ENCODE measurements at places on chromosomes 6 and 20.

DNA sequence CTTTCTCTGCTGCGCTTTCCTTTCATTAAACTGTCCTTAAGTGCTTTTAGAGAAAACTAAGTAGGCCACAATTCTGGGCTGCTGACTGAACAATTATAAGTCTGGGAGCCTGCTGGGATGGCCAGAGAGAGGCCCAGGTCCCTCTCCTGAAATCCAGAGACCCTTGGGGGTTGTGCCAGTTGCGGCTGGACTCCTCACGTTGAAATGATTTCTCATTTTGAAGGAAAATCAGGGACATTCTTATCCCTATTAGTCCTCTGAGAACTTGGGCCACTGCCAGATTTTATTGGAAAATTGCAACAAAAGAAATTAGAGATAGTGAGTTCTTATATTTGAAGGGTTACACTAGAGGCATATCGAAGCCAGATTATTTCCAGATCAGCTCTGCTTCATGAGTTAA, 145.1 kb downstream of the CLIC5 start:
- DNase-seq: no peak

DNA sequence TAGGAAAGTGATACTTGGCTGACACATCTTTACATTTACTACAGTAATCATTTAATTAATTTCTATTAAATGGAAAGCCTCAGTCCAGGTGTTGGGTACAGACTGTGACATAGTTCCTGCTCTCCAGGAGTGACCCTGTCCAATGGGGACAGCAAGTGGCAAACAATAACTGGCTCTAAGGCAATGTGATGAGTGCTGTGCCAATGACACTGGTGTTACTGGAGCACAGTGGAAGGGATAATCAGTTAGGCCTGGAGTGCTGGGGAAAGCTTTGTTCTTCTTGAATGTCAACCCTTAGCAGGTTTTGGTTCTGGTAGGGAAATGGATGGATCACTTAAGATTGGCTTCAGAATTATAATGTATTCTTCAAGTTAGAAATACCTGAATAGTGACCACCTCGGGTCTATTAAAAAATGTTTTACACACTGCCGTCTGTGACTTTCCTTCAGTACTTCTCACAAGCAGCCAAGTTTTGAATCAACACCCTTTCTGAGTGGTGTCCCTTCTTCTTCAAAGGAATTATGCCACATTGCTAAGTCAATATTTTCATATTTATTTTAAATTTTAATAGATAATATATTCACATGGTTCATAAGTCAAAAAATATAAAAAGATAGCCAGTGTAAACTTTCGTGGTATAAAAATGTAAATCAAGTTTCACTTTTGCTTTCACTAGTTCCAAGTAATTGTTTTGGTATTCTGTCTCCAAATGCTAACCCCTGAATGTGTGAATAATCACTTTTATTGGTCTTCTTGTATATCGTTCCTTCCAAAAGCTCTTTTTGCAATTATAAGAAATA, 9.6 kb downstream of the CMTR1 start:
- DNase-seq: no peak

GRCh38 chr20:63178446-63178820, 37.5 kb downstream of the YTHDF1 start:
- DNase-seq: no peak

- no peak for DNase-seq
Observed at GRCh38 chr6:52546678-52547077, 30.2 kb downstream of the TRAM2 start.

- no peak for DNase-seq
Observed at GRCh38 chr6:139530561-139530960, 156.1 kb upstream of the CITED2 start.

GRCh38 chr6:21870076-21870730, 276.7 kb downstream of the SOX4 start:
- no peak for DNase-seq

GRCh38 chr6:12813321-12813720, 96.8 kb downstream of the PHACTR1 start:
- DNase-seq: no peak

DNA sequence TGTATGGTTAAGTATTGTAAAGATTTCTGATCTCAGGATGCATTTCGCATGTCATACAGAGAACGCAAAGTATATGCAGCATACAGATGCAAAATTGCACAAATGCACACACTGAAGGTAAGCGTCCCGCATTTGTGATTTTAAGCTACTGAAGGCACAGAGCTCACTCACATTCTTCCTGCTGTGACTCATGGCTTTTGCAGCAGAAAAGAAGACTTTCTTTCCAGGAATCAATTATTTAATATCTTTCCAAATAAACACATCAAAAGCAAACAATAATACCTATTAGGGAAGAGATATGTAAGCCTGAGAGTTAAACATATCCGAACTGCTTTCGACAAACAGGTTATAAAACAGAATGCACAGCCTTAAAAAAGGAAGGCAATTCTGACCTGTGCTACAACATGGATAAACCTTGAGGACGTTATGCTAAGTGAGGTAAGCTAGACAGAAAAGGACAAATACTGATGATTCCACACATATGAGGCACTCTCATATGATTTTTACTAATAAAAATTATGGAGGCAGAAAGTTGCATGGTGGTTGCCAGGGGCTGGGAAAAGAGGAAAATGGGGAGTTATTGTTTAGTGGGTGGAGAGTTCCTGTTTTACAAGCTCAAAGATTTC, 109.0 kb downstream of the TFAP2A start:
- DNase-seq: no peak

DNA sequence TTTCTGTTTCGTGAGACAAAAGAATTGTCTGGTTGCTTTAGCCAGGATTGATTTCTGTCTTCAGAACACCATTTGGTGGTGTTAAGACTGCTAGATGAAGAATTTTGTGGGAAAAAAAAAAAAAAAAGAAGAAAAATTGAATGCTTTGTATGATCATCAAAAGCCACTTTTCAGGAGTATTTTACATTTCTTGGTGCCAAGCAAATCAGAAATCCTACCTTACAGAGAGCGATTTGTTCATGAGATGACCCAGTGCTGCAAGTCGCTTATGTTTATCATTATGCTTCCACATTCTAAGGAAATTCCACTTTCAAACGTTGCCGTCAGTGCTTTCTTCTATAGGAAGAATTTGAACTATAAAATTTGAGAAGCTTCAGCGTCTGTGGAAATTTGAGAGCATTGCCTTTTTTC, 228.7 kb downstream of the BCKDHB start:
- no peak for DNase-seq

- DNase-seq: no peak
Observed at GRCh38 chr6:144338474-144338873, 53.3 kb downstream of the UTRN start.

DNA sequence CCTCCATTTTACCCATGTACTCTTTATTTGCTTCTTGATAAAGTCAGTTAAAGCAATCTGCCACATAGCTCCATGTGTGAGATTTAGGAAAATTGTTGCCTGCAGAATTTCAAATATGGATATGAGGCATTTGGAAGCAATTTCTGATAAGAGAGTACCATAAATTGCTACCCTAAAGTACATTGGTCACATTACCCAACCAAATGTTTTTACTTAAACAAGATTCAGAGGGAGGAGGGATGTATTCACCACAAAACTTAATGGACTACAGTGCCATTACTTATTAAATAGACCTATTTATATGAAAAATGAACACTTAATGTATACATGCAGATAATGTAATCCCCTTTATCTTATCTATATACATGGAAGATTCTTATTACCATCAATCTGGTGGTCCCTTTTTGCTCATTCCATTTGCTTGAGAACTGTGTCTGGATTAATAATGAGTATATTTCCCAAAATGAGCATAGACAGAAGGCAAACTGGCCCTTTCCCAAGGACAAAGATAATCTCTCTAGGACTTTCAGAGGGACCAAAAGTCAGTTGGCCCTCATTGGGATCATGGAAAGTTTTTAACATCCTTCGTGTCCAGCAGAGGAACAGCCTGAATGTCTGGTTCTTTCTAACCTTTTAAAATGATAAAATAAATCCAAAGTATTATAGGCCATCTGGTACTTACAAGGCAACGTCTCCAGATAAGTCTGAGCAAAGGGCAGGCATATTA, 526.4 kb downstream of the CBLN4 start:
- no peak for DNase-seq

- no peak for DNase-seq
Observed at GRCh38 chr20:22490287-22491193, 93.8 kb downstream of the FOXA2 start.

GRCh38 chr20:5508044-5508443, 191.3 kb upstream of the PROKR2 start:
- no peak for DNase-seq

GRCh38 chr6:68726992-68727391, 91.9 kb downstream of the ADGRB3 start:
- DNase-seq: no peak

DNA sequence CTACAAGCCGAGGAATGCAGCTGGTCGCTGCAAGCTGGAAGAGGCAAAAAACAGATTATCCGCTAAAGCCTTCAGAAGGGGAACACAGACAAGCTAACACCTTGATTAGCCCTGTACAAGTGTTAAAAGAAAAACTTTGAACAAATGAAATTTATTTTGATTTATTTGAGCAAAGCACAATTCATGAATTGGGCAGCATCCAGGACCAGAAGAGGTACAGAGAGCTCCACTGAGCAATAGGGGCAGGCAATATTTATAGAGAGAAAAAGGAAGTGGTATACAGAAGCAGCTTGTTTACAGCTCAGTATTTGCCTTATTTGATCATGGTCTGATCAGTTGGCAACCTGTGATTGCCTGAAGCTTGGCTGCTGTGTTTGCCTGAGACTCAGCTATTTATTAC, 17.6 kb downstream of the HLA-DOB start:
- DNase-seq: no peak

DNA sequence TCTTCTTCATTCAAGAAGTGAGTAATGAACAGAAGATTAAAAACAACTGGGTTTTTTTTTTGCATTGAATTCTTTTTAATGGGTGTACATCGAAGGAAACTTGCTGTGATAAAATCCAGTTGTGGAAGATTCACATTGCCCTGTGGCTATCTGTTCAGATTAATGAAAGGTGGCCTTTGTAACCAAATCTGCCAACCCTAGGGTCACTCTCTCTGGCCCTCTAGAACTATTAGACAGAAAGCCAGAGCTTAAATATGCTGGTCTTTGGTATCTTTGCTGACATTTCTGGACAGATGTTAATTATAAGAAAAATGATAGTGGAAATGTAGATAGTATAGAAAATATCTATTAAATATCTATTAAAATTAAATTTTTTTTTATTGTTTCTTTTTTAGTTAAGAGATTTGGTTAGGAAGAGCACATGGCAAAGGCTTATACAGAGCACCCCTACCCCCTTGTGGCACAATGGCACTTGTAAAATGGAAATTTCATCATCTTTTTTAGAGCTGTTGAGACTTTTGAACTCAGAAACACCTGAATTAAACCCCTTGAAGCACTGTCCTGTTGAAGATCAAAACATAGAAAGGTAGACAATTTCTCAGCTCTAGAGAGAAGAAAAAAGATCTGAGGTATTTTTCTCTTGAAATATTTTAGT, 572.5 kb downstream of the PKHD1 start:
- no peak for DNase-seq

GRCh38 chr6:24444588-24444987, 41.9 kb downstream of the MRS2 start:
- no peak for DNase-seq

DNA sequence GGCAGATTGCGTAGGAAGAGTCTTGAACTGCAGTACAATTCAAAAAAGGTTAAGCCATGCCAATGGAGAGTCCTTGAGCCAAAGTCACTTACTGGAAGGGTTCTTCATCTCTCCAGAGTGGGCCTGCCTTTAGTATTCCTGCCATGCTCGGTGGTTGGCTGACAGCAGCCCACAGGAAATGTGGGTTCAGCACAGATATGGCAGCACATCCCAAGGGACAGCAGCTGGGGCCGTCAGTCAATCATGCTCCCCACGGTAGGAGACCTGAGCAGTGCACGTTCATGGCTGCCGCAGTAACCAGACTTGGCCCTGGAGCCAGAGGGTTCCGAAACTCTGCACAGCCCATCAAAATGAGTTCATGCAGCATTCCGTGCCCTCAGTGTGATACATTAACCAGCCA, 63.6 kb upstream of the SIRPA start:
- DNase-seq: no peak

DNA sequence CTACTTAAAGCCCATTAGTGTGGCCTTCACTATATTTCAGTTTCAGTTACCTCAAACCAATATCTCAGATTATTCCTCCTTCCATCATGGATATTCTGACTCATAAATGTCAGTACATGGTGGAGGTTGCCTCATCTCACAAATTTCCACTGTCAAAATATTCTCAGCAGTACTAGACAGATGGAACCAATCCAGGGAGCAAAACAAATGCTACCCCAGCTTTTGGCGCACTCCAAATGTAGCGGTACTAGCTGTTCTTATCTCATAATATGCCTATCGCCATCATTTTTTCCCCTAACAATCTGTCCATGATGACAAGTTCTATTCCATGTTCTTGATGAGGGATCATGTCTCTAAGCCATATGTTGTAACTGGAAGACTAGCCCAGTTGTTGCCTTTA, 1026.1 kb downstream of the KIF16B start:
- no peak for DNase-seq

GRCh38 chr6:39200498-39201020, 28.7 kb downstream of the KCNK5 start:
- no peak for DNase-seq

DNA sequence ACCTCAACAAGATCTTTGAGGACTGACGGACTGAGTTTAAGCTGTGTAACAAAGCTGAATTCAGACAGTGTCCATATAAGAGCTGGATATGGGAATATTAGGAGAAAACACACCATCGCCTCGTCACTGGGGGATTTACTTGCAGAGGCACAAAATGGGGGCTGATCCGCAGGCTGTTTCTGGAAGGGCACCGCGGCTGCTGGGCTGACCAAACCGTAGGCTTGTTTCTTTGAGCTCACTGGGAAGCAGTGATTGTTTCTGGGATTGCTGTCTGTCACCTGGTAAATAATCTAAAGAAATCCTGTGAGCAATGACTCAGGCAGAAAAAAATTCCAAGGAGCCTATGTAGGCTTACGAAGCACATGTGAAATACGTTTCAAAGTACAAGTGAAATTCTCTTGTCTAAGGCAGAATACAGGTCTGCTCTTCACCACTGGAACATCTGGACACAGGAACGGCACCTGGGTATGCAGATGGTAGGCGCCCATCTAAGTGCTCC, 63.9 kb upstream of the MPC1 start:
- no peak for DNase-seq

DNA sequence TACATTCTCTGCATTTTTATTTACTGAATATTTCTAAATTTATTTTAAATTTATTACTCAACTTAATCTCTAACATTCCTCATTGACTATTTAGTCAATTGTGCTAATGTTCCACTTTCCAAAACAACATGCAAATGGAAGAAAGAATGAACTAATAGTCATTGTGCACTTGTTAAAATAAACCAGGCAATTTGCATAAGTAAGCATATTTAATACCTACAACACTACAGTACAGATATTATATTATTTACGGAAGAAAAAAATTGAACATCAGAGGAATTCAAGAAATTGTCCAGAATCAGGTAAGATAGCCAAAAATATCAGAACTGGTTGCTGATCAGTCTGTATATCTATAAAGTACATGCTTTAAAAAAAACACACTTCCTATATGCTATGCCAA, 320.5 kb downstream of the CENPW start:
- DNase-seq: no peak
